ENCODE measurements at places on chromosomes 5 and 9.

DNA sequence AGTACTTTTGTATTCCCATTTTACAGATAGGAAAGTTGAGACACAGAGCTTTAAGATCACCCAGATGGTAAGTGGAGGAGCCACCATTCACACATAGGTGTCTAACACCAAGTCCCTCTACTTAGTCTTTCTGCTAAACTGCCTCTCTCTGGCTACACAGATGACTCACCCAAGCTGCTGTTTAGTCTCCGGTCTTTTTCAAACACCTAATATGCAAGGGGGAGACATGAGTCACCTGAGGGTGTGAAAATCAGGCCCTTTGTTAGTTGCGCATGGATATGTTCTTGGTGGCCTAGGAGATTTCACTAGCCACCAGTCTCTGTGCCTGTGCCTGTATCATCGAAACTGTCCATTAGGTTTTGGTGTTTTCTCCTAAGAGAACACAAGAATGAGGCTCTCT lies 117.8 kb downstream of the MAST4 start:
- DNase-seq, result no peak

DNA sequence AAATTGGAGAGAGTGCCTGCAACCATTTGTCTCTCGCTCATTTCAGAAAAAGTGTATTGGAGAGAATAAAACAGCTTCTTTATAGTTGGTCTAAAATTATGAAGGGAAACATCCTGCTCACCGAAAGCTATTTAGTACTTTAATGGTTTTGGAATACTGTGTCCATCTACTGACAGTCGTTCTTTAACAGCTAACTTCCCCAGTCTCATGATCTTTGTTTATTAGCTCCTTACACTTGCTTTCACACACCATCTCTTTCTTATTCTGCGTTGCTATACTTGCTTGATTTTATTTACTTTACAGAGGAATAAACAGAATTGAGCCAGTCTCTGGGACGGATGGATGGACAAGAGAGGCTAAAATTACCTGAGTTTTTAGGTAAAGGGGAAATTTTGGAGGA lies 229.3 kb downstream of the CCDC171 start:
- DNase-seq, result no peak

GRCh38 chr5:148833122-148833521 lies 6.7 kb downstream of the ADRB2 start:
- DNase-seq, result no peak

DNA sequence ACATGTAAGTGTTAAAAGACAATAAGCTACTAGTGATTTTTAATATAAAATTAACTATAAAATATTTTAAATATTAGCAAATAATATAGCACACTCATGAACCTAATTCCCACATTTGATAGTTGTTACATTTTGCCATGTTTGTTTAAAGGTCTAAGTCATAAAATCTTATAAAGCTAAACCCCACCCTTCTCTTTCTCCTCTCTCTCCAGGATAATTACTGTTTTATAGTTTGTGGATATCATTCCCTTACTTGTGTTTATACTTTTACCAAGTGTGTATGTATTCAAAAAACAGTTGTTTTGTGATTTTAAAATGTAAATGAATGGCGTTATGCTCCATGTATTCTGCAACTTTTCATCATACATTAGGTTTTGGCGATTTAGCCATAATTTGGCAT lies 34.2 kb downstream of the LYRM7 start:
- no peak for DNase-seq

GRCh38 chr5:61496446-61496845 lies 164.4 kb downstream of the ZSWIM6 start:
- no peak for DNase-seq

DNA sequence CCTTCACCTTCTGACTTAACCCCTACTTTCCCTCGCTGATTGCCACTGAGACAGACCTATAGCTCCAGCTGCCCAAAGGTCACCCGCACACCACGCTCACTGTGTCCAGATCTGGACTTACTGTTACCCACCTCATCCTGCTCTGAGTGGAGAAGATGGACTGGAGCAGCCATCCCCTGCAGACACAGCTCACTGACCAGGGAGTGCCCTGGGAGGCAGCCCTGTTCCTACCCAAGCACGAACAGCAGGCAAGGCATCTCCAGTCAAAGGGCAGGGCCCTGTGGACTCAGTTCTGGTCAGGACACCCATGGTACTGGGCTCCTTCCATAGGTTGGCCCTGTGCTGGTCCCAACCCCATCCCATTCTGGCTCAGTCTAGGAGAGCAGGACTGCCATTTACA lies 9.5 kb upstream of the BARX1 start:
- DNase-seq, result no peak

- DNase-seq, result no peak
Observed at GRCh38 chr5:125209650-125210049, 463.2 kb upstream of the ZNF608 start.

- no peak for DNase-seq
Observed at GRCh38 chr9:98612061-98612752, 96.5 kb downstream of the GABBR2 start.
